ENCODE measurements at places on chromosomes 11 and 22.

DNA sequence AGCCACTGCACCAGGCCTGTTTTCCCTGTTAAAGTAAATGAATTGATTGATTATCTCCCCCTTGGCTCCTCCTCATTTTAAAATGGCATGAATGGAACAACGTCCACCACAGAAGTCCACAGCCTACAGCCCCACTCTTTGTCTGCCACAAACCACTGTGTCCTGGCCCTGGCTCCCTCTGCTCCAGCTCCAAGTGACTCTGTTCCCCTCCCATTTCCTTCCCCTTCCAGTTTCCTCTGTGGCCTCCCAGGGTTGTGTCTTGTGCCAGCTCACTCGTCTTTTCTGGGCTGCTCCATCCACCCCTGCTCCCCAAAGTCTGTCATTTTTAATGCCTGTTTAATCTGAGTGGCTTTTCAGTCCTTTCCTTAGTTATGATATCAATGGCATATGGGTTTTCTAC lies 52.4 kb upstream of the CD5 start:
- DNase-seq = no peak

- DNase-seq = no peak
These were observed 6.1 kb downstream of the TAGLN start for GRCh38 chr11:117205211-117205818.

- no peak for DNase-seq
These were observed 1.1 kb upstream of the LRRC75B start for GRCh38 chr22:24593836-24594568.

GRCh38 chr11:18312012-18312411 lies 9.9 kb downstream of the HPS5 start:
- DNase-seq = no peak

- no peak for DNase-seq
These were observed 385.5 kb upstream of the B3GAT1 start for GRCh38 chr11:134797411-134798089.

DNA sequence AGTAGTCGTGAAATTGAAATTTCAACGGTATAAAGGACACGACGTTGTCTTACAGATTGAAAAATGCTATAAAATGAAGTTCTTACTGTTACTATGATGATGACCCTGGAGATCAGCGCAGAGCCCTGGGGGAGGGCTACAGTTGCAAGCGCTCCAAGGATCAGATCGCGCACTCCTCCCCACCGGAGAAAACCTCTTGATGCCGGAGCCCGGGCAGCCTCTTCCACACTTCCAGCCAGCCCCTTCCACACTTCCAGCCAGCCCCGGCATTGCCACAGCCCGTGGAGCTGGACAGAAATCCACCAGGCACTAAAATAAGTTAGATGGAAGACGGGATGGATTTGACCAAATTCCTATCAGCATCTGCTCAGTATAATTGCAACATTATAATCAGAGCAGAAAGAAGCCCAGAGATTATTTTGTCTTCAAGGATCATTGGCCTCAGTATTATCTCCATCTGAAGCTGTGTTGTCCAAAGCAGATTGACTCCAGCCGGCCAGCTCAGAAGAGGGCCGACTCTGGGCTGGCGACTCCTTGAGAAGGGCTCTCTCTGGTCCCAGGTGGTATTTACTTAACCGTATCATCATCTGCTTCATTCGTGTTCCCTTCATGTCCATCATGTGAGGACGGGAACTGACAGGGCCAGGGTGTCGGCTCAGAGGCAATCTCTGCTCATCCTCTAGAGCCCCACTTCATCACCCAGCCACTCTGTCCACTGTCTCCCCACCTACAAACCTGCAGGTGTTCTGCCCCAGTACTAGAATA lies 777 bp upstream of the MICAL3 start:
- DNase-seq = no peak

DNA sequence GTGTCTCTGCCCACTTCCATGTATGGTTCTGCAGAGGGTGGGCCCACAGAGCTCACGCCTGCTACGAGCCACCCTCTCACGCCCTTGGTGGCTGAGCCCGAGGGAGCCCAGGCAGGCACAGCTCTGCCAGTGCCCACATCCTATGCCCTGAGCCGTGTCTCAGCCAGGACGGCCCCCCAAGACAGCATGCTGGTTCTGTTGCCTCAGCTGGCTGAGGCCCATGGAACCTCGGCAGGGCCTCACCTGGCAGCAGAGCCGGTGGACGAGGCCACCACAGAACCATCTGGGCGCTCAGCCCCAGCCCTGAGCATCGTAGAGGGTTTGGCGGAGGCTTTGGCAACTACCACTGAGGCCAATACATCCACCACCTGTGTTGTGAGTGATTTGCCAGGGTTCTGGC lies 64.0 kb downstream of the OTOG start:
- no peak for DNase-seq

GRCh38 chr22:35452351-35452781 lies 52.4 kb downstream of the MCM5 start:
- no peak for DNase-seq

- DNase-seq = no peak
These were observed 276.9 kb downstream of the FAM76B start for GRCh38 chr11:95512682-95513081.

DNA sequence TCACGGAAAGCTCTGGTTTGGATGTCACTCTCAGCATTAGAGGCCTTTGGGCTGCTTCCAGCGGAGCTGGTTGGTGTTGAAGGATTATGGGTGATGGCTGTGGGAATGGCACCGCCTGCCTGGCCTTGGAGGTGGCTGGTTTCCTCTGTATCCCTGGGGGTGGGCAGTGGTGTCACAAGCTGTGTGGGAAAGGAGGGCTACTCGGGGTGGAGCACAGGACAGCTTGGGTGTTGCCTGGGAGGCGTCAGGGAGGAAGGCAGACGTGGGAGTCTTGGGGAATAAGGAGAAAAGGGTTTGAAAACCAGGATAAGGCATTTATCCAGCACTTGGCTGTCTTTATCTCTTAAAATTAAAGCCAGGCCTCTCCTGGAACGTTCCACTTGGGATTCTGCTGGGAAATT lies 71.8 kb downstream of the ADAMTS15 start:
- no peak for DNase-seq

DNA sequence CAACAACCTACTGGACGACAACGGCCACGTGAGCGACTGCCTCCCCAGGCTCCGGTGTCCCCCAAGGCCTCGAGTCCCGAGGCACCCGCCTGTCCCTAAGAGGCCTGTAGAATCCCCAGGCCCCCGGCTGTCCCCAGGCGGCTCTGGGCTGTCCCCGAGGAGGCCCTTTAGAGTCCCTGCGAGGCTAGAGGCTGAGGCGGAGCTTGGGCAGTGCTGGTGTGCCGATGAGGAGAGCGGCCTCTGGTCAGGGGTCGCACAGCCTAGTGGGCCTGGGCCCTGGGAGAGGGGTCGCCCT lies 3.7 kb downstream of the TBX1 start:
- DNase-seq = no peak

DNA sequence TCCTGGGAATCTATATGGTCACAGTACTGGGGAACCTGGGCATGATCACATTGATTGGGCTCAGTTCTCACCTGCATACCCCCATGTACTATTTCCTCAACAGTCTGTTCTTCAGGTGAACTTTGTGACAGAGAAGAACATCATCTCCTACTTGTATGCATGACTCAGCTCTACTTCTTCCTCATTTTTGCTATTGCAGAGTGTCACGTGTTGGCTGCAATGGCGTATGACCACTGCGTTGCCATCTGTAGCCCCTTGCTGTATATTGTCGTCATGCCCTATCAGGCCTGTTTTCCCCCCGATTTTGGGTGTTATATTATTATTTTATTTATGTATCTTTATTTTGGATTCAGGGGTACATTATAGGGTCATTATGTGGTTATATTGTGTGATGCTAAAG lies 2.4 kb upstream of the OR8G1 start:
- no peak for DNase-seq

DNA sequence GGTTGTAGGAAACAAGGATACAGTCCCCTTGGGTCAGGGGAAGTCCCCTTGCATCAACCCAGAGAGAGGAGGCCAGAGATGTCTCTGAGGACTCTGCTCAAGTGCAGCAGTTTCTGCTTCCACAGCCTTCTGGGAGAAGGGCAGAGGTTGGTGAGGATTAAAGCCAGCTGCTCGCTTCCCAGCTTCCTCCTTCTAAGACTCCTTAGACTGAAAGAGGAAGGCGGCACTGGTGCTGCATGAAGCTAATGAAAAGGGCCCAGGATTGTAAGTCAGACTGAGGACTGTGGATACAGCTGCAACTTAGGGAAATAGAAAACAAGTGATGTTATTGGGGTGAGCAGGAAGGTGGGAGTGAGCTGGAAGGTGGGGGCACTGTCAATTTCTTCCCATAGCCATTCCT lies at the start of gene OR52K1:
OR52K1 (plus strand) TSS at position 202 of the 400 bp plus-strand sequence. CDS start 6,255 bp downstream, outside the sequence.
- no peak for DNase-seq

GRCh38 chr11:94725097-94725496 lies 43.1 kb upstream of the AMOTL1 start:
- no peak for DNase-seq

- peak; percentile 64 for DNase-seq
These were observed 119.9 kb upstream of the TMEM45B start for GRCh38 chr11:129695571-129696308.

DNA sequence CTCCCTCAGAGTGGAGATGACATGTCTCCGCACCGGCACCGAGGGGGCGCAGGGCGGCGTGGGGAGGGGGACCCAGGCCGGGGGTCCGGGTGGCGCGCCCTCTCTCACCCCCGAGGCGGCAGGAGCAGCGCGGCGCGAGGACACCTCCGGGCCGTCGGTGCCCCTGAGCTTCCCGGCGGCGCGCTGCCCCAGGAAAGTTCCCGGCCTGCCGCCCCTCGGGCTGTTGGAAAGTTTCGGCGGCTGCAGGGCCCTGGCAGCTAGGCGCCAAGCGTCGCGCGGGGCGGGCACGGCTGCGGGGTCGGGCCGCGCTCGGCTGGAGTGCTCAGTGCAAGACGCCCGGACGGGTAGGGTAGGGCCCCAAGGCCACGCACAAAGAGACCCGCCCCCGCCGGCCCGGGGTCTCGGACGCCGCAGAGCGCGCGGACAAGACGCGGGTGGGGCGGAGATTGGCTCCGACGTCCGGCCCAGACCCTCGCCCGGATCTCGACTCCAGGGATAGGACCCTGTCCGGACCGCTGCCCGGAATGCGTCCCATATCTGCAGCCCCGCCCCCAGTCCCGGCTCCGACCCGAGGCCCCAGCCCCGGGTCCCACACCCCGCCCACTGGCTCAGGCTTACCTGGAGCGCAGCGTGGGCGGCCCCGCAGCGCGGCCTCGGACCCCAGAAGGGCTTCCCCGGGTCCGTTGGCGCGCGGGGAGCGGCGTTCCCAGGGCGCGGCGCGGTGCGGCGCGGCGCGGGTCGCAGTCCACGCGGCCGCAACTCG lies 471 bp downstream of the ARVCF start:
- DNase-seq = peak; percentile 61

- no peak for DNase-seq
These were observed 22.3 kb upstream of the CHRM4 start for GRCh38 chr11:46413760-46414465.

DNA sequence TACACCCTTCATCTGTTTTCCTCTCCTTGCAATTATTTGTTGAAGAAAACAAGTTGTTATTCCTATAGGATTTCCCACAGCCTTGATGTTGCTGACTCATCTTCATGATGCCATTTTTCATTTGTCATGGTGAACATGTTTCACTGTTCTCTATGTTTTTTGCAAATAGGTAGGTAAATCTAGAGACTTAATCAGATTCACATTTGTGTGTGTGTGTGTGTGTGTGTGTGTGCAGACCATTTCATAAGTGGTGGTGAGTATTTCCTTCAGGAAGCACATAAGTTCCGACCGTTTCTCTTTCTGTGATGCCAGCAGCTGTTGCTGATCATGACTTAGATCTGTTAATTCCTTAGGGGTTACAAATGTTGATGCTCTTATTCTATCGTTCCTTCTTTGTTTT lies 80.3 kb upstream of the IZUMO1R start:
- no peak for DNase-seq

DNA sequence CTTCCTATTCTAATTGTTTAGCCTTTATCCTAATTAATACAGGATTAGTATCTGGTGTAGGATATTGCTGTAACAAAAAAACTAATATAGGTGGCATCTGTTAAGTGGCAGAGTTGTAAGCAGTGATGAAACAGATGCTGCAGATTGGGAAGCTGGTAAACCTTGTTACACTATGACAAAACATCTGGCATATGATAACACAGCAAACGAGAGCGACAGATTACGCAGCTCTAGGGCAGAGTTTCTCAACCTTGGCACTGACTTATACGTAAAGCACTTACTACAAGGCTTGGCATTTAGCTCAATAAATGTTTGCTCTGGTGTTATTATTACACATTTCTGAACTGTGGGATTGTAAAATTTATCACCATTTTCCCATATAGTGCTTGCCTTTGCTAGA lies 137.0 kb downstream of the ATG16L2 start:
- DNase-seq = no peak

All from HuH-7 (cell line).